ENCODE measurements at places on chromosomes 12 and 14. TPM values are rescaled to one million over a fixed set of nuclear protein-coding genes. Genes with fewer than 3 reads are reported as not detected.
A peak's percentile ranks its signal among the peaks of the same experiment; 100 is the strongest.

DNA sequence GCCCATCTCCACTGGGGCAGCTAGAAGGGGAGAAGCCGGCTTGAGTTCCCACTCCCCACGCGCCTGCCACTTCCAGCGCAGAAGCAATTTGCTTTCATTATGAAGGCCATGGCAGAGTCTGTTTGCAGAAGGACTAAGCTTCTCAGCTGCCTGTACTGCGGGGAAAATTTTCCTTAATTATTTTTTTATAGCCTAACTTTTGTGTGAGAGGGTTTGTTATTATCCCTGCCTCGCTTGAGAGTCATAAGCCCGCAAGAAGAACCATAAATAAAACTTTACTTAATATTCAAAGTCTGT, 56.0 kb upstream of the DLK1 start:
- DNase-seq = no peak

Gene NGB
- not detected for total RNA-seq

Gene PTPRO
- total RNA-seq = 0.57 TPM

Gene ATXN3
- 30.2 TPM for total RNA-seq

DNA sequence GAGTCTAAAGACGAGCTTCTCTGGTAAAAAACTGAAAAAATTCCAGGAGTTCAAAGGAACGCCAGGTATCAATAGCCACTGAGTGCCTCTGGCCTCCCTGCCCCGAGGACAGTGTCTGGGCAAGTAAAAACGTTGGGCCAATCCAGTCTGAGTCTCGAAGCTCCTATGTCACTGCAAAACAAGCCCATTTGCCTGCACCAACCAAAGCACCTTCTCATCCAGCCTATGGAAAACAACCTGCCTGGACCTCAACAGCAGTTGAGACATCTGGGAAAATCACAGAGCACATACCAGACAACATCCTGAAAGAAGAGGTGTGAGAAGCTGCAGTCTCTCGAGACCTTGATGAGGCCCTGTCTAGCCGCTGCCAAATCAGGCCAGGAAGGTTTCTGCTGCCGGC, 56.6 kb downstream of the RNF34 start:
- no peak for DNase-seq

Gene M6PR
- 329 TPM for total RNA-seq

DNA sequence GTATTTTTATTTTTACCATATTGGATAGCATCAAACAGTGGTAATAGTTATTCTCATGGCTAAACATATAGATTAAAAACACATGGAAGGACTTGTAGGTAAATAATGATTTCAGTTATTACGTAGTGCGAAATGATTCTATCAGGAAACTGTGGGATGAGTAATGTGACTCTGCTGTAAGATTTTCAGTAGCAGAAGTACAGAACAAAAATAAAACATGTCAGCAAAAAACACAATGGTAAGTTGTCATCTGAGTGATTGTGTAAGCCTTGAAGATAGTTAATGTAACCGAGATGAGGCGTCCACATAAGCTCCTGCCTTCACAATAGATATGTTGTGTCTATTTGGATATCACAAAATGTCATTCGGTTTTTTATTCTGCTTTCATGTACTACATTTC, 99.8 kb downstream of the BORCS5 start:
- DNase-seq = peak; percentile 23

DNA sequence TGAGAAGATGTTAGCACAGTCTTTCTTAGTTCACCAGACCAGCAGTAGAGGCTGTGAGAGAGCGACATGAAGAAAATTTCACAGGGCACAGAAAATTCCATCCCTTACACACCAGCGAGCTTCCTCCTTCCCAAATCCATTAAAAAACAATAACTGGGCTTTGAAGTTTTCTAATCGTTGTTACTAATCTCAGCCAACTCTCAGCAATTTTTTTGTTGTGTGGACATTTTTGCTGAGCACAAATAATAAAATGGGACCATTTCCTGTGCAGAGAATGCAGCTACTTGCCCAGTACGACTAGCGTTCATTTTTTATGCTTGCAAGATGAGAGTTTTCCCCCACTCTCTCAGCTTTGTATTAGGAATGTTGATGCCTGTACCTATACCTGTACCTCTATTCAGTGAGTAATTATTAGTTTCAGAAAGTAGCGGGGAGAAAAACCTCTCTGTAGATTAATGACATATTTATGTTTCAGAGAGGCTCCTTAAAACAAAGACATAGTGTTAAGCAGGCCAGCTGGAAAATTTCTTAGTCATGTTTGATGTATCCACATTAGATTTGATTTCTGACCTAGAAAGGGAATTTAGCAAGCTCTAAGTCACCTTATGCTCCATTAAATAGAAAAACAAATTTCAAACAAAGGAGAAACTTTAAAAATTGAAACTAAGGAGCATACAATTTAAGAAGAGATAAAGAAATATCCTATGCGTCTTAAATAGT, 146.5 kb downstream of the SRGAP1 start:
- no peak for DNase-seq

Gene INHBC
- not detected for total RNA-seq

Gene NXPH4
- 2.4 TPM for total RNA-seq

GRCh38 chr12:88035907-88036289, 6.7 kb upstream of the C12orf50 start:
- no peak for DNase-seq

DNA sequence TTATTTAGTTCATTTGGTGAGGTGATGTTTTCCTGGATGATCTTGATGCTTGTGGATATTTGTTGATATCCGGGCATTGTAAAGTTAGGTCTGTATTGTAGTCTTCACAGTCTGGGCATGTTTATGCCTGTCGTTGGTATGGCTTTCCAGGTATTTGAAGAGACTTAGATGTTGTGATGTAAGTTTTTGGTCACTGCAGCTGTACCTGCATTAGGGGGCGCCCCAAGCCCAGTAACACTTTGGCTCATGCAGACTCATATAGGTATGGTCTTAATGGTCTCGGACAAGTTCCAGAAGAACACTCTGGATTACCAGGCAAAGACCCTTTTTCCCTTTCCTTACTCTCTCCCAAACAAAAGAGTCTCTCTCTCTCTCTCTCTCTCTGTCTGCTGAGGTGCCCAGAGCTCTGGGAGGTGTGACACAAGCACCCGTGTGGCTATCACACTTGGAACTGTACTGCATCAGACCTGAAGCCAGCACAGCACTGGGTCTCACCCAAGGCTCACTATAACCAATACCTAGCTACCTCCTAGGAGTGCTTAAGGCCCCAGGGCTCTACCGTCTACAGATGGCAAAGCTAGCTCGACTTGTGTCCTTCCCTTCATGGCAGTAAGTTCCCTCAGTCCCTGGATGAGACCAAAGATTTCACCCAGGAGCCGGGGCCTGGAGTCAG, 425.8 kb upstream of the ATXN7L3B start:
- DNase-seq = no peak

DNA sequence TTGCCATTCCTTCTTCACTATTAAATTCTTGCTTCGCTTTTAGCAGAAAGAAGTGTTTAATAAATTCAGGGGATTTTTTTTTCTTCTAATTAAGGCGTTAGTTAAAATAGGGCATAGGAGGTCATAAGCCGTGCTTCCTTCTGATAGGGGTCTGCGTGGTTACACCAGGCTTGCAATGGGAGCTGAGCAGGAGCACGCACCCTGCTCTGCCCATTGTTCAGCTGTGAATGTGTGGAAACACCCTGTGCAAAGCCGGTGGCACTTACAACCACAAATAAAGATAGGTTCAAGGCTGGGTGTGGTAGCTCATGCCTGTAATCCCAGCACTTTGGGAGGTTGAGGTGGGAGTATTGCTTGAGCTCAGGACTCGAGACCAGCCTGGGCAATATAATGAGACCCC, 162.1 kb downstream of the PRKCH start:
- no peak for DNase-seq

DNA sequence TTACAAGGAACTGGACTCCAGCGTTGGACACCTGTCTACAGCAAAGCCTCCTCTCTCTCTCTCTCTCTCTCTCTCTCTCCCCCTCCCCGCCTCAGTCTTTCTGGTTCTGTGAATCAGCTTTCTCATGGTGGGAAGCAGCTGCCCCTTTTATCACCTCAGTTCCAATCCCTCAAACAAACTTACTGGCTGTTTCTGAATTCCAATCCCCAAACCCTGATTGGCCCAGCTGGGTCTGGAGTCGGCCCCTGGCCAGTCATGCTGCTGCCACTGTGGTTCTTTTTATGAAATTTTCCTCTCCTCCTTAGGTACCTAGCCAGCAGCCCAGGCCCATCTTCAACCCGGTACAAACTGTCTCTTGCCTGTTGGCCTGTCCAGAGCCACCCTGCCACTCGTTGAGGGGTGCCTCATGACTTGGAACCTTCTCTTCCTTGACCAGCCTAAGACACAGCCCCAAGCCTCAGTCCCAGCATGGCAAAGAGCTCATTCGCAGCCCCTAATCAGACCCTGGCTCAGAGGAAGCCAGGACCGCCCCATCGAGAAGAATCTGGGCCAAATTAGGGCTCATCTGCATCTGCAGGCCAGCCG, 9.4 kb upstream of the MORN3 start:
- DNase-seq = no peak

GRCh38 chr12:45974883-45975282, 15.5 kb downstream of the SCAF11 start:
- no peak for DNase-seq

GRCh38 chr12:124401704-124402221, 106.9 kb downstream of the RFLNA start:
- DNase-seq = no peak

GRCh38 chr12:107929436-107929835, 154.9 kb downstream of the ASCL4 start:
- DNase-seq = peak; percentile 35

Gene SLC17A8
- not detected for total RNA-seq

- peak; percentile 70 for DNase-seq
Observed at GRCh38 chr12:109775172-109775881, 57.9 kb downstream of the TRPV4 start.

- no peak for DNase-seq
Observed at GRCh38 chr14:23864259-23864658, 89.3 kb upstream of the DHRS4 start.

- no peak for DNase-seq
Observed at GRCh38 chr12:92466391-92467305, 236.1 kb upstream of the PLEKHG7 start.

DNA sequence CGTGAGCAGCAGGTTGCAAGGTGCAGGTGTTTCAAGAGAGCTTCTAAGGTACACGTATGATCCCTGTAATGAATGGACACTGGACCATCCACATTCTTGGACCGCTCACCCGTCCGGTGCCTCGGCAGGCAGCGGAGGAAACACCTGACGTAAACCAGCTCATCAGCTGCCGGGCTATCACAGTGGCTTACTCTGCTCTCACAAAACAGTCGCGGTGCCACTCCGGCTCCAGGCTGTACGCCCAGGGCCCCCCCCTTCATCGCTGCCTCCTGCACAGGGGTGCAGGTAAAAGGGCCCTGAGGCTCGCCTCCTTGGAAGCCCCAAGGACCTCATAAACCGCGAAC, 436 bp downstream of the VPS33A start:
- no peak for DNase-seq

DNA sequence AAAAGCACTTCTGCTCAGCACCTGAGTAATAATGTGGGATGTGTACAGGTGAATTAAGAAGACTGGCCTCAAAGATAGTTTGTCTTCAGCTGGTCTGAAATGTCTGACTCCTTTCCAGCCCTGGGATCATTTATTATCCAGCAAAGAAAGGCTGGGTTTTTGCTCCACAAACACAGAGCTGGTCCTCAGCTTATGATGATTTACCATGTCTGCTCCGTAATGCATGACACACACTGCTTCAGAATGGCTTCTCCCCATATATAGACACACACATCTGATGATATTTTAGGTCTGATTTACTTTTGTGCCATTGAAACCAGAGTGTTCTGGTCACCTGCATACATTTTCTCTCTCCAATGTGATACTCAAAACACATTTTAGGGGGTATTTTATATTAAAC, 225.0 kb downstream of the SLC25A21 start:
- DNase-seq = no peak

DNA sequence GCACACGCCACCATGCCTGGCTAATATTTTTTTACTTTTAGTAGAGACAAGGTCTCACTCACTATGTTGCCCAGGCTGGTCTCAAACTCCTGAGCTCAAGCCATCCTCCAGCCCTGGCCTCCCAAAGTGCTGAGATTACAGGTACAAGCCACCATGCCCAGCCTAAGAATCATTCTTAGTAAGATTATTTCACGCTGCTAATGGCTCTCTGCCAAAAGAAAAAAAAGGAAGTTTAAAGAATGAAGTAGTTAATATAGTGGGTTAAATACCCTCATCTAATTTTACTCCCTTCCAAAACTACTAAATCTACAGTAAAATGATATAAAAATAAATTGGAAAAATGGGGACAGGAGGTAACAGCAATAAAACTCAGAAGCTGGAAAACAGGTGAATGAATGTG, 2.6 kb downstream of the ETFRF1 start:
- DNase-seq = no peak

Gene SLC6A15
- 8.9 TPM for total RNA-seq

Gene KRT2
- total RNA-seq = not detected

Gene HCAR2
- not detected for total RNA-seq

DNA sequence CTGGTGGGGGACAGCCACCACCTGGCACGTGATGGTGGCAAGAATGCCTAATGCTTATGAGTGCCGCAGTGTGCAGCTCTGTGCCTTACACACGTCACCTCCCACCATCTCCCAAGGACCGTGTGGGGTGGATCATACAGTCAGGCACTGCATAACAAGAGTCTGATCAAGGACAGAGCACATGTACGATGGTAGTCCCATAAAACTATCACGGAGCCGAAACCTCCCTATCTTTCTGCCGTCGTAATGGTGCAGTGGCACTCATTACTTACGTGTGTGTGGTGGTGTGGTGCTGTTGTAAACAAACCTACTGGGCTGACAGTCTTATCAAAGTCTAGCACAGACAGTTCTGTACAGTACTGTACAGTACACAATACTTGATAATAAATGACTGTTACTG, 89.3 kb downstream of the CACNA1C start:
- DNase-seq = no peak

Gene ACOT2
- 74.0 TPM for total RNA-seq

Gene DNAI7
- 4.2 TPM for total RNA-seq

GRCh38 chr12:48031135-48031960, 27.1 kb upstream of the COL2A1 start:
- peak; percentile 7 for DNase-seq

Gene HRK
- not detected for total RNA-seq

Gene CCDC91
- 37.4 TPM for total RNA-seq

GRCh38 chr12:11991604-11992003, 79.1 kb upstream of the BCL2L14 start:
- DNase-seq = no peak

Gene CD69
- not detected for total RNA-seq

DNA sequence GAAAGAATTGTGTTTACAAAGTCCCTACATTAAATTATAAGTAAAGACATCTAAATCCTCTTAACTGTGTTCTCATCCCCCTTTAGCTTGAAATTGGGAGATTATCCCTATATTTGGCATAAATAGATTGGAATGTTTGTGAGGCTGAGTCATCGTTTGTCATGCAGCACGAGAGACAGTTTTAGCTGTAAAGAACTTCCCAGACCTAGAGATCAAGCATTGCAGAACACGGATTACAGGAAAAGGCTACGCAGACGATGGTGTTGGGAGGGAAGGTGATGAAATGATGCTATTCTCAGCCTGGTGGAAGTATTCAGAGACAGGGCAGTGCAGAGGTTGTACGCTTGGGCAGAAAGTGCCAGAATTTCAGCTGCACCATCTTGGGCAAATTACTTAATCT, 93.8 kb downstream of the PTPRB start:
- DNase-seq = peak; percentile 97

Gene FBXW8
- 11.2 TPM for total RNA-seq

GRCh38 chr12:51846911-51847642, 1.4 kb downstream of the FIGNL2 start:
- DNase-seq = no peak

Gene TAS2R46
- 4.7 TPM for total RNA-seq

Gene PMEL
- total RNA-seq = 0.82 TPM

Measured in fibroblast of the aortic adventitia (primary cell).